Activated CD4-positive, alpha-beta T cell treated with anti-CD3 and anti-CD28 coated beads for 36 hours (primary cell): ENCODE measurements at places on chromosomes 5 and 9. TPM values are rescaled to one million over a fixed set of nuclear protein-coding genes. Genes with fewer than 3 reads are reported as not detected.
A peak's percentile ranks its signal among the peaks of the same experiment; 100 is the strongest.

- DNase-seq, result no peak
Observed at GRCh38 chr5:82669720-82670119, 391.6 kb upstream of the RPS23 start.

GRCh38 chr5:151456321-151456940 lies 9.0 kb downstream of the SLC36A1 start:
- DNase-seq, result no peak

DNA sequence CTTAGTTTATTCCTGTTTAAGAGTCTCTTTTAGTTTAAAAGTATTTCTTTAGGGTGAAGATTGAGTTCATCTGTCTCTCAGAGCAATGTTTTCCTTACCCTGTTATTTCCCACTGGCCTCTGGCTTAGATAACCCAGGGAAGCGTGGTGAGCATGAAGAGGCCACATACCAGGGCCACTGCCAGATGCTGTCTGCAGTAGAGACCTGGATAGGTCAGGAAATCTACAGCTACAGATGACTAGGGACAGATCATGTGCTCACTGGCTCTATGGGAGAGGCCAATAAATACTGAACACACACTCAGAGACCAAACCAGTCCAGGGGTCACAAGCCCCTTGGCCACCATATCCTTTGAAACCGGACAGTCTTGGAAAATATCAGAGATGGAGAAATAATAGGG lies 136.0 kb downstream of the CAMK4 start:
- DNase-seq, result no peak

DNA sequence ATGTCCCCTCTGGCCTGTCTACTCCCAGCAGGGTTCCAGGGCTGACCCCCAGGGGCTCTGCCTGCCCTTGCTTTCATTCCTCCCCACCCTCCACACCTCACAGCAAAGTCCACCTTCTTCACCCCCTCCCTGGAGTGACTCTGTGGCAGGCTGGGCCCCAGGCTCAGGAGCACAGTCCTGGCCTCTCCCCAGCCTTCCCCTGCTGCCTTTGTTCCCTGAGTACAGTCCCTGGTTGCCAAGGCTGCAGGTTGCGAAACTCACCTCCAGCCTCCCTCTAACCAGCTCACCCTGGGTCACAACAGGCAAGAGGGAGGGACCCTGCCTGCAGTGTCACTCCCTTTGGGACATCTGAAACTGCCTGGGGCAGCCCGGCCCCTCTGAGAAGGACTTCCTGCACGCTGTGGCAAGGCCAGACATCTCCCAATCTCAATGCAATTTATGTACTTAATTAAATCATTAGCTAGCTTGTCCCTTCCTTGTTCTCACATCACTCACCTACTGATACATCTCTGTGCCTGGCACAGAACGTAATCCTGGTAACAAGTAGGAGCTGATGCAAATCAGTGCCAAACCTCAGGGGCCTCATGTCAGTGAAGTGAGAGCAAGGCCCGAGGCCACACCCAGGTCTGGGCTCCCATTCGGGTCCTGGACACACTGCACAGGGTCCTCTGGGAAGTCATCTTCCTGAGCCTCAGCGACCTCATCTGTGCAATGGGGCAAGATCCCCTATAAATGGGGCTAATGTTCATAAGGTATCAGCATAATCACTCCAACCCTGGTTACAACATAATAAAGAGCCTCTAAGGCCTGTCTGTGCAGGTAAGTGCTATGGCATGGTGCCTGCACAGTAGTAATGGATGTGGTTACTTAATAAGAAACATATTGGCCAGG lies 27.3 kb upstream of the TRIM14 start:
- no peak for DNase-seq

GRCh38 chr5:142000704-142001484 lies 11.9 kb downstream of the GNPDA1 start:
- peak; percentile 55 for DNase-seq

DNA sequence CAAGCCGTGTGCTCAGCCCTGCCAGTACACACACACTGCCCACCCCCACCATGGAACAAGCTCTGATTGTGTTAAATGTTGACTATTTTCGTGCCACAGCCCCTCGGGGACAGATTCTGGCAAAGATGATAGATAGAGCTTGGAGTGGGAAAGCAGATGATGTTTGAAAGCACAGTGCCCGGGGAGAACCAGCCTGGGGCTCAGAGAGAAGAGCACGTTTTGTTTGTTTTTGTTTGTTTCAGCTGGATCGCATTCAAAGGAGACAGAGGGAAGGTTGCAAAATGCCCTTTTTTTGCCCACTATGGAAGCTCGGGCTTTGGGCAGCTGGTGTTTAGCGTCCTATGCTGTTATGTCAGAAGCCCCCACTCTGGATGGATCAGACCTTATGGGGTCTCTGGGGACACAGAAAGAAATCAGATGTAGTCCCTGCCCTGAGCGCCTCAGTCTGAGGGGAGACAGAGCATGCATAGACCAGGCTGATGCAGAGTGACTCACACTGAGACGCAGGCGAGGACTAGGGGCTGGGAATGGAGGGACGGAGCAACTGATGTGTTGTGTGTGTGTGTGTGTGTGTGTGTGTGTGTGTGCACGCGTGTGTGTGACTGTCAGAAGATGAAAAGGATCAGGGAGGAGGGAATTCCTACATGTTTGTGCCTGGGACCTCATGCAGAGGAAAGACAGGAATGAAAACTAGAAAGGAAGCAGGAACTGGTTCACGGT lies 229.7 kb downstream of the MELK start:
- DNase-seq, result no peak

DNA sequence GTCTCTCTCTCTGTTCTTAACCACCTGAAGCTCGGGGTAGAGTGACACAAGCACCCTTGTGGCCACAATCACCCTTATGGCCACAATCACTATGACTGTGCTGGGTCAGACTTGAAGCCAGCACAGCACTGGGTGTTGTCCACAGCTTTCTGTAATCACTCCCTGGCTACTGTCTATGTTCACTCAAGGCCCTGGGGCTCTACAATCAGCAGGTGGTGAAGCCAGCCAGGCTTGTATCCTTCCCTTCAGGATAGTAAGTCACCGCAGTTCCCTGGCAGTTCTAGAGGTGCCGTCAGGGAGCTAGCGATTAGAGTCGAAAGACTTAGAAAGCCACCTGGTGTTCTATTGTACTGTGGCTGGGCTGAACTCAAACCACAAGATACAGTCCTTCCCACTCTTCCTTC lies 44.2 kb downstream of the GDA start:
- DNase-seq, result no peak

DNA sequence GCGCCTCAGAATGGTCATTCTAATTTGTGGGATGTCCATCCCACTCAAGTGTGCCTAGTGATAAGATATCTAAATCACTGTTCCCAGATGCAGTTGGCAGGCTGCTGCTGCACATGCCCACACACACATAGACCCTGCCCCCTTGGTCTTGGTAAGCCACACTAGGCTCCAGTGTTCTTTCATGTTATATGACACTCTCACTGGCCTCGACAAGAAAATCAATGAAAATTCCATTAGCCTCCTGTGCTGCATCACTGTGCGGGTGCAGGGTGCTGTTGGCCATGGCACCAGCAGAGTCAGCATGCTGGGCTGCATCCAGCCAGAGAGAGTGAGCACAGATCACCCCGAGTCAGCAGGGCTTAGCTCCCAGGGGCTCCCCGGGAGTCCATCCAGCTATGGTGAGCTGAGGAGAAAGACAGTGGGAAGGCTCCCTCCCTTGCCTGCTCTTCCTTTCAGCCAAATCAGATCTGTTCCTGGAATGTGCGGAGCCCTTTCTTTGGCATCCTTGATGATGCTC lies 59.9 kb downstream of the ABLIM3 start:
- no peak for DNase-seq

DNA sequence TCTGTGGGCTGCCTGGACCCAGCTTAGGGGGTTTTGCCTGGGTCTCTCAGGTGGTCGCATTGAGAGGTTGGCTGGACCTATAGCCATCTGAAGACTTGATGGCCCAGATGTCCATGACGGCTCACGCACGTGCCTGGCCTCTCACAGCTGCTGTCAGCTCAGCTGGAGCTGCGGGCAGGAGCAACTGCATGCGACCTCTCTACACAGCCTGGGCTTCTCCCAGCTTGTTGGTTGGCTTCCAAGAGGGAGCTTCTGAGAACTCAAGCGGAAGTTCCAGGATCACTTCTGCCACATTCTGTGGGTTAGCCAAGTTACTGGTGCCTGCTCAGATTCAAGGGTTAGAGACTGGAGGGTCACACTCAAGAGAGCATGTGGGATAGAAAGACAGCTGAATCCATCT lies 99.2 kb downstream of the DAPK1 start:
- DNase-seq, result no peak

- no peak for DNase-seq
Observed at GRCh38 chr5:55450050-55450765, 84.6 kb downstream of the PLPP1 start.

DNA sequence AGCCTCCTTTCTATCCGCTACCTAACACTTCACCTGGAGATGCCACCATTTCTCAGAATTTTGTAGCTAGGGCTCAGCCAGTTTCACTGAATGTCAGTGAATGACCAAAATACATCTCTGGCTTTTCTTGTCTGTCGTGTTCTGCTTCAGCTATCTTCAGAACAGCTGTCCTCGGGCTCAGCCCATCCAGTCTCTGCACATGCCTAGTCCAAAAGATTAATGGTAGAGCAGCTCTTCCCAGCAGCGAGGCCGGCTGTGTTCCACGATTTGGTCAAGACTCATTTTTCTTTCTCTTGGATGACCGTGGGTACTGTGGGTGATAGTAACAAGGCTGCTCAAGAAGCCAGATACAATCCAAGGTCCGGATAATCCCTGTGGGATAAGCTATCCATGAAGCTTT lies 342.8 kb downstream of the GABRG2 start:
- DNase-seq, result no peak

Gene DAP
- total RNA-seq, result 44.0 TPM

Gene SERF1B
- total RNA-seq, result 10.3 TPM

DNA sequence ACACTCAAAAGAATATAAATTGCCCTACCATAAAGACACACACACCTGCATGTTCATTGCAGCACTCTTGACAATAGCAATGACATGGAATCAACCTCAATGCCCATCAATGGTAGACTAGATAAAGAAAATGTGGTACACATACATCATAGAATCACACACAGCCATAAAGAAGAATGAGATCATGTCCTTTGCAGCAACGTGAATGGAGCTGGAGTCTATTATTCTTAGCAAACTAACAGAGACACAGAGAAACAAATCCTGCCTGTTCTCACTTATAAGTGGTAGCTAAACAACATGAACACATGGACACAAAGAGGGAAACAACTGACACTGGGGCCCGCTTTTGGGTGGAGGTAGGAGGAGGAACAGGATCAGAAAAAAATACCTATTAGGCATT lies 2062.2 kb upstream of the CDH6 start:
- no peak for DNase-seq
